ENCODE measurements at places on chromosomes 2 and 18.

DNA sequence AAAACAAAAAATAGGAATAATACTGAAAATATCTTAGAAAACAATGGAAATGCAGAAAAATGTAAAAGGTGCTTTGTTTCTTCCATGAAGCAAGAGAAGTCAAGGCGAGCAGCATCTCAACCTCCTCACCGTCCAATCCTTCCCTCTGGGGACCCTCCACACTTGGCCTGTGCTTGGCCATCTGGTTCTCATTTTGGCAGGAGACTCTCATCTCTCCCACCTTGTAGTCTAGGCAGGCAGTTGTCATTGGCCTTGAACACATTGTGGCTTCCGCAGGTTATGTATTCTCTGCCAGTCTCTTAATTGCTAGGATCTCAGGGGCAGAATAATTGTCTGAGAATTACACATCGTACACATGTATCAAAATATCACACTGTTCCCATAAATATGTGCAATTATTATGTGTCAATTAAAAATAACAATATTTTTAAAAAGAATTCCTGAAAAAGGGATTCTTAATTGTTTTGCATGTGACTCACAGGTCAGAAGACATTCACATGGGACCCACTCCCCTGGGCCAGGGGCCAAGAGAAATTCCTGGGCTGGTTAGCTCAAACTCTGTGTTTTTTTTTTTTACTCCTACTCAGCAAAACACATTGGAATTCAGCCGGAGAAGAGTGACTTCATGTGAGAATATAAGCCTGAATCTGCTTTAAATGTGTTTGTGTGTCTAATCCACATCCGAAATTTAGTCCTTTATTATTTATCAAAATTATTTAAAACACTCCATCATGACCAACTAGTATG lies 14.0 kb upstream of the ANKRD62 start:
- no peak for DNase-seq

- peak; percentile 70 for DNase-seq
Observed at GRCh38 chr2:220687231-220687843, 884.8 kb downstream of the EPHA4 start.

DNA sequence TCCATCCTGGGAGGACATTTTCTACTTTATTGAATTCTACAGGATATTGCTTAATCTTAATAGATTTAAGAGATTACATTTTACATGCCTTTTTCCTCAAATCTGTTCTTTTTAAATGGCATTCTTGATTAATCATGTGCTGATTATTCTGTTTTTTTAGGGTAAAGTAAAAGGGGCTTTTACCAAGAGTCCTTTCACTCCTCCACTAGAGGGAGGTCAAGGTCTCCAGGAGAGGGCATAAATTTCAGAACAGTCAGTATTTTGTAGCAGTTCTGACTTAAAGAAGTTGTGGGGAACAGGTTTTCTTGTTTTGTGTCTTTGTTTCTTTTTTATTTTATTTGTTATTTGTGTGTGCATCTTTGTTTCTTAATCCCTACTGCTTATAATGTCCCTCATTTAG lies 25.4 kb downstream of the WDR75 start:
- no peak for DNase-seq

GRCh38 chr18:40186677-40187076 lies 1768.4 kb upstream of the PIK3C3 start:
- no peak for DNase-seq

DNA sequence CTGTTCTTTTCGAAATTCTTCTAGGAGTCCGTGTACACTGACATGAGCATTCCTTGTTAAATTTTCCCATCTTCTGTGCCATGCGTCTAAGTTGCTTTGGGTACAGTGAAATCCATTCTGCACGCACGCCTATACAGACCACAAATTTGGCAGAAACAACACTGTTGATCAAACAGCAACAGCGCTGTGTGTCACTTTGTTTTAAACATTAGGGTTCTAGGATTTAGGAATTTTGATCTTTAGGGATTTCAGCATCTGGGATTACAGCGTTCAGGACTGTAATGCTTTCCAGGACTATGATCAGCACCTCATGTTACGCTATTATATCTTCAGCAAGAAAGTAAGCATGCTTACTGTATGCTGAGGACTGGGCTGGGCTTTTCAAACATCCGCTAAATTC lies 47.1 kb upstream of the FHL2 start:
- no peak for DNase-seq

DNA sequence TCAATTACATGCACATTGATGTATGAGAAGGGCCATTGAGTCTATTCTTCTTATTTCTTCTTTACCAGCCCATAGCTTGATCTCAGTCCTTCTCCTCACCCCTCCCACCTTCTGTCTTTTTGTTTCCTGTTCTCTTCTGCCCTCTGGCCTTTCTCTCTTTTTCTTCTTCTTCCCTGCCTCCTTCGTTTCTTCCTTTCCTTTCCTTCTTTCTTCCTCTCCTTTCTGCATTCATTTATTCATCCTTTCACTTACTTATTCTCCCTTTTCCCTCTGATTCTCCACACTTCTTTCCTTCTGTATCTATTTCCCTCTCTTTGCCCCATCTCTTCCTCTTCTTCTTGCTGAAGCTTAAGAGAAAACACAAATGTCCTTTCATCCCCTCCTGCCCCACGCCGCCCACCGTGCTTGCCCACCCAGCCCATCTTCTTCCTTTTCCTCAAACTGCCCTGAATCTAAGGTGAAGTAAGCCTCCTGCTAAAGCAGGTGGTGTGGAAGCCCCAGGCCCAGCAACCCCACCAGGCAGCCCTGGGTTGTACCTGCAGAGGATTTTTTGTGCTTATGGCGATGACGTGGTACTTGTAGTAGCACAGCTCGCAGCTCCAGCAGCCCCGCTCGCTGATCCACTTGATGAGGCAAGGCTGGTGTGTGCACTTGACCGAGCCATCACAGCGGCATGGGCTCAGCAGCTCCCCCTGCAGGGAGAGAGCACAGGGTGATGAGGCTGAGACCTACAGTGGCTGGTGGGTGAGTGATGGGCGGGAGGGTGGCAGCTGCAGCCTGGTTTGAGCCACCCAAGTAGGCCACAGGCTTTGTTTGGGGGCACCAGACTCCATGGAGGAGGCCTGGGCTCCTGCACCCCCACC lies 89.0 kb downstream of the MARCHF4 start:
- peak; percentile 52 for DNase-seq

GRCh38 chr2:175003875-175004729 lies 1.1 kb downstream of the CHN1 start:
- no peak for DNase-seq

DNA sequence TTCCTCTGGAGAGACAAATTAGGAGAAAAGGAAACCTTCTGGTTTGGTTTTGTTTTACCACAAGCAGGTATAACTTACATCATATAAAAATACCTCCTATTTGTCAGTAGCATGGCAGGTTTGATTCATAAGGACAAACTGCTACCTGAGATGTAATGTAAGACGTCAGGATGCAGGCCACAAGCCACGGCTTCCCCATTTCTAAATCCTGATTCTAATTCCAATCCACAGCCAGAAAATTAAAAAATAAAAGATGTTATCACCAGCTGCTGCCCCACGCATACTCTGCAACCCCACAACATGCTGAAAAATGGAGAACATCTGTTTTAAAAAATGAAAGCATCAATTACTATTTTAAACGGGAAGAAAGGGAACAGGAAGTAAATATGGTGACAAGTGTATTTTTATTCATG lies 197.6 kb downstream of the BCL11A start:
- DNase-seq, result no peak

GRCh38 chr2:86512034-86512433 lies 51.2 kb downstream of the CHMP3 start:
- DNase-seq, result no peak

GRCh38 chr2:129752176-129752575 lies 227.3 kb upstream of the RAB6C start:
- DNase-seq, result no peak

Data from stimulated activated CD4-positive, alpha-beta T cell treated with anti-CD3 and anti-CD28 coated beads, Interleukin-15, amount 100 ng/mL, for 24 hours (primary cell).